NCI-H187 (cell line): ENCODE measurements at places on chromosomes 13 and 19.
A peak's percentile ranks its signal among the peaks of the same experiment; 100 is the strongest.

GRCh38 chr13:114131583-114132418 lies 622 bp downstream of the RASA3 start:
- DNase-seq = no peak

DNA sequence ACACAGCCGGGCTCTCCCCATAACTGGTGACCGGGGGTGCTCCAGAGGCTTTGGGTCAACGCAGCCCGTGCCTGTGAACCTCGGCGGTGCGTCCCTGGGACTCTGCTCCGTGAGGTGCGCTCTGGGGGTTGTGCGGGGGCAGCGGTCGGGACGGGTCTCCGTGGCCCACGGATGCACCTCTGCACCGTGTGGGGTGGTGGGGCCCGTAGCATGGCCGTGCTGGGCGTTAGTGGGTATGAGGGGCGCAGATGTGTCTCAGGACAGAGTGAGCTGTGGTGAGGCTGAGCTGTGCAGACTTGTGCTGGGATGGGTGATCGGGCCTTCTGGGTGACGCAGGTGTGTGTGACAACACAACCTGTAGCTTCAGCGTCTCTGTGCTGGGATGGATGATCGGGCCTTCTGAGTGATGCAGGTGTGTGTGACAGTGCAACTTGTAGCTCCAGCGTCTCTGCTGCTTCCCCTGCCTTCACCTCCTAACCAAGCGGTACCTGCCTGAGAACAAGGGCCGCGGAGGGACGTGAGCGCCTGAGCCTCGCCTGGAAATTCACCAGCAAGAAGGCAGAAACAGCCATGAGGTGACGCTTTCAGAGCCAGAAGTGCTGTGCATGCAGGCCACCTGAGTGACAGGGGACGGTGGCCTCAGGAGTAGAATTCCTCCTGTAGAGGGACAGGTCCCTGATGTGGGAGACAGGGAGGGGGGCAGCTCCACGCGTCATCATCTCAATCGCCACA lies 599 bp downstream of the ZNF331 start:
- no peak for DNase-seq

- DNase-seq = no peak
Measured at GRCh38 chr13:106110241-106110855, 425.1 kb downstream of the EFNB2 start.

GRCh38 chr19:35629332-35629633 lies 447 bp downstream of the RBM42 start:
- no peak for DNase-seq

- peak; percentile 30 for DNase-seq
Measured at GRCh38 chr19:920051-920864, 3.1 kb downstream of the KISS1R start.

DNA sequence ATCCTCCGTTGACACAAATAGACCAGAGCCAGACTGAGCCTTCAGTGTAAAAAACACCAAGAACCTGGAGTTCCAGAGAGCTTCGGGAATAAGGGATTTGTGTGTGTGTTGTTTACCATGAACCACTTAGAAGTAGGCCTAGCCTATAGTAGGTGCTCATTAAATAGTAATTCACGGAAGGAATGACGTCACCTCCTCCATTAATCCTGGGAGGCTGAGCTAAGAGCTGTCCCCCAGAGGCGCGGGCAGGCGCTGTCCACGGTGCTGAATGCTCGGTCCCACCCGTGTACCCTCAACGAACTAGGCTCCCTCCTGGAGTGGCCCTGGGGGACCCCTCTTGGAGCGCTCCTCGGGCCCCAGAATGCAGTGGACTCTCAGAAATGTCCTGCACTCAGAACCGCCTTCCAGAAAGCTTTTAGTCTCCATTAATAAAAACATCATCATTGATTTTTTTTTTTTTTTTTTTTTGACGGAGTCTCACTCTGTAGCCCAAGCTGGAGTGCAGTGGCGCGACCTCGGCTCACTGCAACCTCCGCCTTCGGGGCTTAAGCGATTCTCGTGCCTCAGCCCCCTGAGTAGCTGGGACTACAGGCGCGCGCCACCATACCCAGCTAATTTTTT lies 6.5 kb downstream of the UNC13A start:
- DNase-seq = no peak

DNA sequence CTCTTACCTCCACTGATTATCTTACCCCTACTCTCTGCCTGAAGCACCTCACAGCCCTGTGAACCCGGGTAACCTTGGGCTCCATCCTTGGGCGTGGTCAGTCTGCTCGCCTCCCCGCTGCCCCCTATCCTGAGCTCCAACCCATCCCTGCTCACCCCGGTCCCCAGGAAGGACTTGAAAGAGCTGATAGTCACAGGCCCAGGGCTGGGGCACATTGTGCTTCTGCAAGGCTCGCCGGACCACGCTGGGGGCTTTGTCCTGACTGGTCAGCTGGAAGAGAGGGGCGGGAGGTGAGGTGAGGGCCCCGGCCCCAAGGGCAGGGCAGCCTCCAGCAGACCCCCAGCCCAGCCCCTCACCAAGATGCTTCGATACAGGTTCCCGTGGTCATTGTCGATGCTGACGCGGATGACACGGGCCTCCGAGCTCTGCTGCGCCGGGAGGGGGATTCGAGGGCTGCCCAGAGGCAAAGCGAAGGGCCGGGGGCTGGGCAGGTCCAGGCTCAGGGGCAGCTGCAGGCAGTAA lies 13.0 kb upstream of the EPOR start:
- no peak for DNase-seq

GRCh38 chr13:30803749-30804148 lies 68.4 kb downstream of the ALOX5AP start:
- DNase-seq = no peak

DNA sequence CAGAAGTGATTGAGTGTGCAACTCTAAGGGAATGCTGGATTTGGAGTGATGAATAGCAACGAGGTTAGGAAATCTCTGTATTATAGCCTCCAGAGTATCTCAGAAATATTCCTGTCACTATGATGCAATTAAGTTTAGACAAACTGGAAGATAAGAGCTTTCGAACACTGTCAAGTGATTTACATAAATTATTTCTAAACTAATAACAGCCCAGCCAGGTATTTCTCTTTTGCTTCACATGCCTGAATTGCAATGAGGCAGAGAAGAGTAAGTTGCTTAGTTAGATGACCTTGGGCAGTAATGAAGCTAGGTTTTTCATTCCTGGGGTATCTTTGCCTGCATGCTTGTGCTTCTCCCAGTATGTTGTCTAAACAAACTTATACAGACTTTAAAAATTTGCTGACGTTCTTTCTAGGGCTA lies 134.5 kb downstream of the LMO7 start:
- no peak for DNase-seq

- DNase-seq = no peak
Measured at GRCh38 chr19:48194041-48194843, 23.8 kb downstream of the ZSWIM9 start.

GRCh38 chr13:51607165-51607564 lies 22.9 kb downstream of the WDFY2 start:
- no peak for DNase-seq

- no peak for DNase-seq
Measured at GRCh38 chr13:105847527-105848291, 687.8 kb downstream of the EFNB2 start.

DNA sequence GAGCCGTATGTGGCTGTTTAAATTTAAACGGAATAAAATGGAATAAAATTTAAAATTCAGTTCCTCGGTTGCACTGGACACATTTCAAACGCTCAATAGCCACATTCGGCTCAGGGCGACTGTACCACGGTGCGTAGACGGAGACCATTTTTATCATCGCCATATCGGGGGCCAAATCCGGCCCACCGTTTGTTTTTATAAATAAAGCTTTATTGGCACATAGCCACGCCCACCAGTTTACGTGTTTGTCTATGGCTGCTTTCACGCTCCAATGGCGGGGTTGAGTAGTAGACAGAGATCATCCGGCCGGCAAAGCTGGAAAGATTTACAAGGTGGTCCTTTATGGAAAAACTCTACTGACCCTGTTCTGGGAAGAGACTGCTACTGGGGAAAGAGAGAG lies 33.0 kb downstream of the PTPRS start:
- DNase-seq = no peak

- DNase-seq = no peak
Measured at GRCh38 chr19:18202397-18202777, 1.5 kb downstream of the RAB3A start.

DNA sequence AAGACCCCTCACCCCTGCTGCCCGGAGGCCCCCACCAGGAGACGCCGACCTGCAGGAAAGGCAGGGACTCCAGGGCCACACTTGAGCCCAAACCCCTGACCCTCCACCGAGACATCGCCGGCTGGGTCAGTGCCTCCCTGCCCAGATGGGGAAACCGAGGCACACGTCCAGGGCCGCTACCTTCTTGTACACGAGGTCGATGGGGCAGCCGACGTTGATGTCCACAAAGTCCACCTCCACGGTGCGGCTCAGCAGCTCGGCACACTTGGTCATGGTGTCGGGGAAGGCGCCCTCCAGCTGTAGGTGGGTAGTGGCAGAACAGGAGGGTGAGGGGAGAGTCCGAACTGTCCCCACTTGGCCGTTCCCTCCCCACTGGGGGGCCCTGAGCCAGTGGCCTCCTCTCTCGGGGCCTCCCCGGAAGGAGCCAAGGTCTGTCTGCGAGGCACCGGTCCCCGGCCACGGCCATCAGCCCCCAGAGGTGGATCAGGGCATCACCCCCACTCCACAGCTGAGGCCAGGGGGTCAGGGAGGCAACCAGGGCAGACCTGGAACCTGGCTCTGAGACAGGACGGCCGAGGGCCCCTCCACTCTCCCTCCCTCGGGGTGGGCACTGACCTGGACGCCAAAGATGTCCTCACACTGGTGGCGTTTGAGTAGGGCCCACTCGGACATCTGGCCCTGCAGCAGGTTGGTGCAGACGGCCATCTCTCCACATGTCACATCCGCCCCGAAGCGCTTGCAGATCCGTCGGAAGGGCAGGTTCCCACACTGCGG lies 3.0 kb upstream of the PRR22 start:
- no peak for DNase-seq

DNA sequence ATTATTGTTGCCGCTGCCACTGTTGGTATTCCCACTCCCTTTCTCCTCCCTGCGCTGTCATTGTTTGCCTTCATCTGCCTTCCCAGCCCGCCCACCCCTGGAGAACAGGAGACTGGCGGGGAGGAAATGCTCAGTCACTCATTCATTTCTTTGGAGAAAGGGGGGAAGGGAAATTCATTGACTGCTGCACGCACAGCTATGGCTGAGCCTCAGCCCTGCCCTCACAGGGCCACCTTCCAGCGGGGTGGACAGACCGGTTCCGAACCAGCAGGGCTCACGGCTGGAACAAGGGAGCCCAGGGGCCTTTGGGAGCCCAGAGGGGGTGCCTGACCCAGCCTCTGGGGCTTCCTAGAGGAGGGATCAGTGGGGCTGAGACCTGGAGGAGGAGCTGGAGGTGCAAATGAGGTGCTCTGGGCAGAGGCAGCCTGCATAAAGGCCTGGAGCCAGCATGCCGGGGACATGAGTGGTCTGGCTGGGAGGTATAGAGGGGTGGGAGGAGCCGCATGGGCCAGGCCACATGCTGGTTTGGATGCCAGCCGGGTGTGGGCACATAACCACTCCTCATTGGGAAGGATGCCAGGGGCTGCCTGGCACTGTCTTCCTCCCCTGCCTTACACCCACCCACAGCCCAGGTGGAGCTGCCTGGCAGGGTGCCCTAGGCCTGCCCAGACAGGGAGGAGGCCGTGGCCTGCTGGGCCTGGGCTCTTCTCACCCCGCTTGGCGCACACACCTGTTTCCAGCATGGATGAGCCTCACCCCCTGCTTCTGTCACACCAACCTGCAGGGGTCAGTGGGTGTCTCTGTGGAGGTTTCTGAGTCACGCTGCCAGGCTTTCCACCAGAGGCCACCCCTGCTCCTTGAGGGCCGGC lies 26.8 kb downstream of the PPP5C start:
- peak; percentile 18 for DNase-seq

DNA sequence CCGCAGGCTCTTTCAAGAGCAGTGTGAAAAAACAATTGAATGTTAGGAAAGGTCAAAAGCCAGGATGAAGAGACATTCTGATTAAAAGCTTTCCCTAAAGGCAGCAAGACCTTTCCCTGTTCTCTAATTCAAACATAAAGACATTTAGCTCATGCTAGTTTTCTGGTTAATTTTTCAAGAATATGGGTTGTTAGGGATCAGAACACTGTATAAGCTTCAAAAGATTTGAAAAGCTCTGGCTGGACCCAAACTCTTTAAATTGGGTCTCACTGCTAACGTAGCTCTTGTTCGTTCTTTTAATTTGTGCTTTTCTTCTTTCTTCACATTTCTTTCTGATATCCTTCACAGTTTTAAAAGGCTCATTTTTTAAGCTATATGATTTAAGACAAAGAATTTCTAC lies 877.0 kb downstream of the EFNB2 start:
- DNase-seq = no peak

- no peak for DNase-seq
Measured at GRCh38 chr13:41352935-41353840, 42.1 kb downstream of the NAA16 start.

GRCh38 chr13:102680842-102681740 lies 13.8 kb downstream of the METTL21C start:
- no peak for DNase-seq

DNA sequence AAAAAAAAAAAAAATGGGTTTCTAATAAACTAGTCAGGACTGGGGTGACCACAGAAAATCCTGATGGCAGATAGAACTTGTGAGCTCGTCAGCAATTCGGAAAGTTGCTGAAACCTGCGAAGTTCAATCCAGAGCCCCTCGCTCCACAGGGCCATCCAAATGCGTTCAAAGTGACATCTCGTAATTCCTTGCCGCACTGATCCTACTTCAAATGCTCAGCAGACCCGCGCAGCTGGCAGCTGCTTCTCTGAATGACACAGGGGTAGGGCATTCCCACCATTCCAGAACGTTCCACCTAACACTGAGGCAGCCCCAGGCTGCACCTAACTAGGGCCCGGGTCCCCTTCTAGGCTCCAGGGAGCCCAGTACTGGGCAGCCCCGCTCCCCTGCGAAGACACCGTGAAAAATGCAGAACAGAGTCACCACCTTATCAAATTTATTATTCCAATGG lies 4.8 kb upstream of the DAPK3 start:
- DNase-seq = no peak

DNA sequence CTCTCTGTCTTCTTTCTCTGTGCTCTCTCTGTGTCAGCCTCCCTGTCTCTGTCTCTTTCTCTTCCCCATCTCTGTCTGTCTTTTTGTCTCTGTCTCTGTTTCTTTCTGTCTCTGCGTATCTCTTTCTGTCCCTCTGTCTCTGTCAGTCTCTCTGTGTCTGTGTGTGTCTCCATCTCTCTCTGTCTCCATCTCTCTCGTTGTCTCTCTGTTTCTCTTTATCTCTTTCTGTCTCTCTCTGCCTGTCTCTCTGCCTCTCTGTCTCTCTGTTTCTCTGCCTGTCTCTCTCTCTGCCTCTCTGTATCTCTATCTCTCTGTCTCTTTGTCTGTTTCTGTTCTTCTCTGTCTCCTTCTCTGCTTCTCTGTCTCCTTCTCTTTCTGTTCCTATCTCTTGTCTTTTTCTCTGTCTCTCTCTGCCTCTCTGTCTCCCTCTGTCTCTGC lies 15.7 kb upstream of the TCF3 start:
- DNase-seq = no peak

- no peak for DNase-seq
Measured at GRCh38 chr13:109899316-109899715, 112.9 kb upstream of the IRS2 start.

DNA sequence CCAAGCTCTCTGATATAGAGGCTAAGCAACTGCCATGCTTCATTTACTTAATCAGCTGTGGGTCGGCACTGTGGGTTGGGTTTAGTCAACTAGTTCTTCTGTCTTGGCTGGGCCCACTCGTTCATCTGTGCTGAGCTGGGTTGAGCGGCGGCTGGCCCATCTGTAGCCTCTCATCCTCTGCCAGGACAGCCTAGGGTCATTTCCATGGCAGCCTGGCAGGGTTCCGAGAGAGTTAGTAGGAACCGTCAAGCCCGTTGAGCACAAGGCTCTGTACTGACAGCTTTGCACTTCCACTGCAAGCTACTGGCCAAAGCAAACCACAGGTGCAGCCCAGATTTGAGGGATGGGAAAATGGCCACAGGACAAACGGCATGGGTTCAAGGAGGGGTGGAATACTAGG lies 6.6 kb upstream of the ZNF835 start:
- no peak for DNase-seq
